ENCODE measurements at places on chromosomes 11 and 22.

GRCh38 chr11:64208086-64208795 lies 1.7 kb downstream of the FERMT3 start:
- no peak for DNase-seq

GRCh38 chr11:125085301-125086081 lies 22.4 kb downstream of the SLC37A2 start:
- DNase-seq = no peak

DNA sequence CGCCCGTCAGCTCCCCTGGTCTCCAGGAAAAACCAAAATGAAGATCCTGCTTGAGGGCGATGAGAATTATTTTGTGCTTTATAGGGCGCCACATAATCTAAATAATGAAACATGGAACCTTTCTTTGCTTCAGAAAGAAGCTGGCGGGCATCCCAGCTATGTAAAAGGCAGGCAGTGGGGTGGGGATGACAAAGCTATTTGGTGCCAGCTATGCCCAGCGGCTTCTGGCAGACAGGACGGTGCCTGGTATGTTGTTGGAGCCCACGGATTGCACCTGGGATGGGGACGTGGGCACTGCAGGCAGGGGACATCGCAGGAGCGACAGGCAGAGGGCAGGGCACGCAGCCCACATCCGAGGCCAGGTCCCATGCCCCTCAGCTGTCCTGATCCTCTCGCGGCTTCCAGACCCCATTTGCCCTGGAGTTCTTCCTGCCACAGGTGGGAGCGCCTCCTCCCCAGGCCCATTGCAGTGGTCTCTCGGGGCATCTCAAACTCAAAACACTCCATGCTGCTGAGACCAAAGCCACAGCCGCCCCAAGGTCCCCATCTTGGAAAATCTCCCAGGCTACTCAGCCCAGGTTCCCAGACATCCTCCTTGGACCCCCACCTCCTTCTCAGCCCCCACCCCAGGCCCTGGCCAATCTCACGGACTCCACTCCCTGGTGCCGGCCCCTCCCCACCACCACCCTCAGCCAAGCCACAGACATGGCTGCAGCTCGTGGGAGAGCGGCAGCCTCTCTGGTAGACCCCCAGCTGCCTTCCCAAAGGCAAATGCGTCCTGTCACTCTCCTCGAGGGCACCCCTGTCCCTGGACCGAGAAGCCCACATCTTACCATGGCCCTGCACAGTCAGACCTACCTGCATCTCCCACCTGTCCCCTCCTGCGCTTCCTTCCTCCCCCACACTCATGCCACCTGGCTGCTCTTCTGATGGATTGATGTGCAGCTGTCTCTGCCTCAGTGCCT lies 45.7 kb downstream of the SHISAL1 start:
- no peak for DNase-seq

- no peak for DNase-seq
Observed at GRCh38 chr11:66686801-66687750, 9.4 kb upstream of the RBM4B start.

DNA sequence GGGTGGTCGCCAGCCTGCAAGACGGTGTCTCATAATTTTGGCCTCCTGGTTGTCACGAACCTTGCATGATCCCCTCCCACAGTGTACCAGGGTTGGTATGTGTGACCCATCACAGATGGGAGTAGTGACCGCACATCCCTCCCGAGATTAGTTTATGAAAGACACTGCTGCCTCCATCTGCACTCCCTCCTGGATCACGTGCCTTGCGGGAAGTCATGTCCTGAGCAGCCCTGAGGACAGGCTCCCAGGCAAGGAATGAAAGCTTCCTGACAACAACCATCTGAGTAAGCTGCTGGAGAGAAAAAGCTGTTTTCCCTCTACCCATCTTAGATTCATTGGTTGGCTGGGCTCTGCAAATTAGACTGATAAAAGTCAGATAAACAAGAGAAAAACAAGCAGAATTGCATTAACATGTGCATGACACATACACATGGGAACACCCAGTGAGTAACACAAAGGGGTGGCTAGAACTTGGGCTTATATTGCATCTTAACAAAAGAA lies 14.4 kb upstream of the PAMR1 start:
- no peak for DNase-seq

DNA sequence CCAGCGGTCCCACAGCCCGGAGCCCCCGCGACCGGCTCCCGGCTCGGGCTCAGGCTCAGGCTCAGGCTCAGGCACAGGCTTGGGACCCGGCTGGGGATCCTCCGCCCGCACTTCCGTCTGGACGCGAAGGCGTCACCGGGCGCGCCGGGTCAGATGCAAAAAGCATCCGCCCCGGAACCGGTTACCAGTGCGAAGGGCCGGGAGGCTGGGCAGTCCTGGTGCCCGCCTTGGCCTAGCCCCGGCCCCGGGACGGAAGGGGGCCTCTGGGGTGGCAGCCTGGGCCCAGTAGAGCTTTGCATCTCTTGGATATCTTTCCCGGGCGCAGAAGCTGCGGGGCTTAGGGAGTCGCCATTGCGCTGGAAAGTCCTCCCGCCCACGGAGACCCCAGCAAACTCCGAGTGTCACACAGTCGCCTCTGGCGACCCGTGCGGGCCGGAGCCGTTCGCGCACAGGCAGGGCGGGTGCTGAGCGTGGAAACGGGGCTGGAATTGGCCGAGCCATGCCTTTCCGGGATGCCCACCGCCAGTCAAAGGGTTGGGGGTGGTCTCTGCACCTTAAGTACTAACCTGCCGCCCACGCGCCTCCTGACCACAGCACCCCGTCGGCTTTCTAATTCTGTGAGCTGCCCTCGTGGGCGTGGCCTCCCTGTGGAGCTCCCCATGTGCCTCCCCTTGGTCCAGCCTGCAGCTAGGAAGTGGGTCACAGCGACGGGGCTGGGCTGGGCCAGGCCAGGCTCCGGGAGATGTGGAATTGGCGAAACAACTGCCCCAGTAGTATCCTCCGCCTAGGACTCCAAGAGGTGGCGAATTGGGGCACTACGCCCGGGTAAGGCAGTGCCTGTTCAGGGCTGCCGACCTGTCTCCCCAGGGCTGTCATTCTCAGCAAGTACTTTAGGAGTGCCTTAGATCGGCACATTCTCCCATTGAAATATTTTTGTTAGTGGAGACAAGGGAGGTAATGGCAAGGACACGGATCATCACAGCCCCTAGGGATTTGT lies at the start of gene TMEM9B:
TSS of gene TMEM9B (minus strand) at position 119 of the 997 bp plus-strand sequence. CDS start 129 bp downstream, outside the sequence.
- DNase-seq = peak; percentile 72

- DNase-seq = no peak
Observed at GRCh38 chr11:84437071-84437980, 1151.2 kb upstream of the CCDC90B start.

DNA sequence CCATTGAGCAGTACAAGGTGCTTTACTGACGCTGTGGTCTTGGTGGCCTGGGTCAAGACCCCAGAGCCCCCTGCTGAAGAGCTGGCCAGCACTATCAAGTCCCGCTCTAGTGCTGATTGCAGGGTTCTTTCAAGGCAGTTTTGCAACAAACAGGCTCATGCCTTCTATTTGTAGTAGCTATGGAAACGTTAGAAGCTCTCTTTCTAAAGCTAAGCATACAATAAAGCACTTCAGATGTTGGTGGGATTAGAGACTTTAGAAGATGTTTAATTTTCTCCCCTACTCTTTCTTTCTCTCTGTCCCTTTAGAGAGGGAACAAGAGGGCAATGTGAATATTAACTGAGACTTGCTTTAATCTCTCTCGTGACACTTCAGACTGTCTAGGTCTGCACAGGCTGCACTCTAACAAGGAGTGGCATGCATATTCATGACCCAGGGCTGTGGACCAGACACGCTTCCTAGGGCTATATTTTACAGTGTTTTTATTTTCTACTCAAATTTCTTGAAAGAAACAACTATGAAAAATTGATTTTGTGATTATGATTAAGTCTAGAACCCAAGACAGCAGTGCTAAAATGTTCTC lies 138.6 kb downstream of the WNT7B start:
- no peak for DNase-seq

DNA sequence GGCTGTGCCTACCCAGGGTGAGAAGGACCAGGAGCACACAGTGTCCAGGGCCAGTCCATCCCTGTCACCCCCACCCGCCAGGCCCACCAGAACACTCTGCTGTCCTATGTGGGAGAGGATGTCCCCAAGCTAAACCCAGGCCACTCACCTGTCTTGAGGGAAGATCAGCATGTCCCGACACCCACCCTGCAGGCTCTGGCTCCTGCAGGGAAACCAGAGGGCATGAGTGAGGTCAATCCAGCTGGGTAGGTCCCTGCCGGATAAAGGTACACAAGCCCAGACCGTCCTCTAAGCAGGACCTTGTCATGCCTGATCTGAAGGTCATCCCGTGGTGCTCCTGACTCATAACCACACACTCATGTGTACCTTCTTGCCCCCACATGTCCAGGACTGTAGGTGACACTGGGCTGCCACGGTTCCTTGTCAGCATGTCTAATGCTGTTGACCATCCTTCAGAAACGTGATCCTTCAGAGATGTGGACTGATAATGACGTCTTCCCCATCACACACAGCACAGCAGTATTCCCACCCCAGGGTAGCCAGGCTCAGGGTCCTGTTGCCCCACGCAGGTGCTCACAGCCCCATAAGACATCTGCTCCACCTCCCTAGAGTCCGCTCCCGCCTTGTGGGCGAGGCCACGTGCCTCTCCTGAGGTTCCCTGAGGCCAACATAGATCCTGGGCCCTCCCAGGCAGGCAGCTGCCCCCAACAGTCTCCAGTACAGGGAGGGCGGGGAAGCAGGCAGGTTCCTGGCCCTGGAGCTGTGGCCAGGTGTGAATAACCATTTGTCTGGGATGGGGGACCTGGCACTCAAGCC lies 6.1 kb downstream of the ARVCF start:
- DNase-seq = no peak

DNA sequence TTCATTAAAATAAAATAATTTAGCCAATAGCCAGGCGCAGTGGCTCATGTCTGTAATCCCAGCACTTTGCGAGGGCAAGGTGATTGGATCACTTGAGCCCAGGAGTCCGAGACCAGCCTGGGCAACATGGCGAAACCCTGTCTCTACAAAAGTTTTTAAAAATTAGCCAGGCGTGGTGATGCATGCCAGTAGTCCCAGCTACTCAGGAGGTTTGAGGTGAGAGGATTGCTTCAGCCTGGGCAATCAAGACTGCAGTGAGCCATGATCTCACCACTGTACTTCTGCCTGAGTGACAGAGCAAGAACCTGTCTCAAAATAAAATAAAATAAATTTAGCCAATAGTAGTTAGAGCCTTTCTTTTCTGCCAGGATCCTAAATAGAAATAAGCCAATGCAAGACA lies 12.2 kb downstream of the HPS5 start:
- DNase-seq = no peak

- DNase-seq = no peak
Observed at GRCh38 chr22:37018815-37019308, 385 bp downstream of the TST start.

DNA sequence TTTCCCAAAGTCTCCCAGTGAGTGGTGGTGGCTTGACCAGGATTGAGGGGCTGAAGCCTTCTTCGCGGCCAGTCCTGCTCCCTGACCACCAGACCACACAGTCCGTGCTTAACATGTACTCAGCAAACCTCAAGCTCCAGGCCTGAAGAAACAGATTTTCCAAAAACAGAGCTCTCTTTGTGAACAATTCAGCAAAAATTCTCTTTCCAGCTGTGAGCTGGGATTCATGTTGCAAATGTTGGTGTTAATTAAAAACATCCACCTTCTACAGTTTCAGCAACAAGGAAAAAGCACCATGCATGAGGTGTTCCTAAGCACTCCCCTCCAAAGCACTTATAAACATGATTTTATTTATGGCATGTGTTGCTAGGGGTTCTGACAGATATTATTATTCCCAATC lies 129.5 kb downstream of the ETS1 start:
- DNase-seq = no peak

GRCh38 chr11:44854086-44854485 lies 96.6 kb downstream of the TP53I11 start:
- no peak for DNase-seq

- DNase-seq = no peak
Observed at GRCh38 chr11:93740031-93740729, 1.1 kb downstream of the TAF1D start.

DNA sequence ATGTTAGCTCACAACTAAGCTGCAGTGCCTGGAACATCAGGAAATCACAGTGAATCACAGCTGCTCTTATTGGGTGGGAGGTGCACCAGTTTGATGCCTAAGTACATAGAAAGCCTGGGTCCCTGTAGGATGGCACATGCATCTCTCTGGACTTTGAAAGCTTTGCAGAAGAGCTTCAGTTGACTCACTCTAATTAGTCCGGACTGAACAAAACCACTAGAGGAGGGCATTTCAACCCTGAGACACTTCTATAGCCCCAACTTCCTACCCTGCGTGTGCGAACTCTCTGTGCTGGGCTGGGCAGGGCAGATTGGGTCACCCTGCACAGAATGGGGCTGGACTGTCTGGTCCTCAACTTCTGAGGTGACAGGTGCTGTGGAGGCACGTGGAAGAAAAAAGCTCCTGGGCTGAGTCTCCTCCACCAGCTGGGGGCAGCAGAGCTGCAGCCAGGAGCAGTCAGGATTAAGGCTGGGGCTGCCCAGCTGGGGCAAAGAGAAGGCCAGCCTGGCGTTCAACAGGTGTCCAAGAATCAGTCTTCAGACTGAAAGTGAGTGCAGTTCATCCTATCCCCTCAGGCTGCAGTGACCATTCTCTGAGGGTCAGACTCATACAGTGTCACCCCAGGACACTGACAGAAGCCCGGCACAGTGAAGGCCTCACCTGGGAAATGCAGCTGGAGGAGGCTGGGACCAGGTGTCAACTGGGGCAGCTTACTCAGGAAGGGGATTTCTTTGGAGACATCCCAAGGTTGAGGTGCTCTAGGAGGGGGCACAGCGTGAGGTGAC lies 22.1 kb downstream of the GGTLC2 start:
- no peak for DNase-seq

DNA sequence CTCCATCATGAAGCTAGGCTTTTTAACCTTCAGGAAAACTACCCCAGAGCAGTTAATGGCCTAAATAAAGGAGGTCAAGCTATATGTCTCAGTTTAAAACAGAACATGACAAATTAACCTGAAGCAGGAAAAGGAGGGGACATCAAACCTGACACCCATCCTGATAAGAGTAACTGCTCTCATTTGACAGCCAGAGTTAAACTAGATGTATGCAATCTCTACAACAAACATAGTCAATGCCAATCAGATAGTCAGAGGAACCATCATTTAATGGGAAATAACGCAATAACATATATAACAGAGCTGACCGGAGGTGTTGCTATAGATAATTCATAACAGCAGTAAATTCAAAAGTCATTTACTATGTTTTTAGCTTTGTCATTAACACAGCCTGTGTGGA lies 3.1 kb downstream of the ZNF202 start:
- no peak for DNase-seq

DNA sequence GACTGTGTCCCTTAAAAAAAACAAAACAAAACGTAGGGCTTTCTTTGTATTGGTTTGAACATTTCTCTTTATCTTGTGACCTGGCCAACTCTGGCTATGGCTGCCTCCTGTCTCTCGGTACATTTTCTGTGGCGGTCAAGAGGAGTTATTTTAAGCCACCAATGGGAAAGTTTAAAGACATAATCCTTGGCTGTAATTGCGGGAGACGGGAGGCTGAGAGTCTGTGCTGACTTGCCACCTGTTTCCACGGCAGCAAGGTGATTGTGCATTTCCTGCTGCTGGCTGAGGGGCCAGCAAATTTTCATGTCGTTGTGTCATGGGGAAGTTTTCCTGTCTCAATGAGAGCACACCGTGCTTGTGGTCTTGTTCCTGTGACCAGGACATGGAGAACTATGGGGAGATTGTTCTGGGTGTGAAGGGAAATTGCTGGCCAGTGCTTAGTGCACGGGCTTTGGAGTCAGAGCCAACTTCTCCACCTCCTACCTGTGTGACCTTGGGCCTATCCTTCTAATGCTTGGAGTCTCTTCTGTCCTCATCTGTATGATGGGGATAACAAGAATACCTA lies 11.0 kb downstream of the PTPRJ start:
- DNase-seq = peak; percentile 18

Data from activated gamma-delta T cell treated with Interleukin-2 at 50 U/mL for 16 hours (primary cell).